Right renal cortex interstitium (tissue), 3 donors: ENCODE measurements at places on chromosomes 1 and 21.

GRCh38 chr1:162580308-162580707, 18.8 kb downstream of the UAP1 start:
- DNase-seq, result no peak

DNA sequence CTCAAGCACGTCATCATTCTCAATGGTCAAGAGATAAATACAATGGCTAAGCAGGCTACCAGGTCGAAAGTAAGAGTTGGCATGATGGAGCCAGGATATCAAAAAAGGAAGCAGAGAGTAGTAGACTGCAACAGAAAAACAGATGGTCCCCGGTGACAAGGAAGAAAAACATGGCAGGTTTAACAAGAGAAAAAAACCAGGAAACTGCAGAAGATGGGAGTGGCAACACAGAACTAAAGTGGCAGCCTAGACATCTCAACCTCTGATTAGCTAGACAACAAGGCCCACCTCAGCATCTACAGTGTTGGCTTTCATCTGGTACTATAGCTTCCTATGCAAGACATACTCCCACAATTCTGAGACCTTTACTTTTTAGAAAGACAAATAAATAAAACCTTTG, 3.1 kb downstream of the UBR4 start:
- DNase-seq, result no peak

DNA sequence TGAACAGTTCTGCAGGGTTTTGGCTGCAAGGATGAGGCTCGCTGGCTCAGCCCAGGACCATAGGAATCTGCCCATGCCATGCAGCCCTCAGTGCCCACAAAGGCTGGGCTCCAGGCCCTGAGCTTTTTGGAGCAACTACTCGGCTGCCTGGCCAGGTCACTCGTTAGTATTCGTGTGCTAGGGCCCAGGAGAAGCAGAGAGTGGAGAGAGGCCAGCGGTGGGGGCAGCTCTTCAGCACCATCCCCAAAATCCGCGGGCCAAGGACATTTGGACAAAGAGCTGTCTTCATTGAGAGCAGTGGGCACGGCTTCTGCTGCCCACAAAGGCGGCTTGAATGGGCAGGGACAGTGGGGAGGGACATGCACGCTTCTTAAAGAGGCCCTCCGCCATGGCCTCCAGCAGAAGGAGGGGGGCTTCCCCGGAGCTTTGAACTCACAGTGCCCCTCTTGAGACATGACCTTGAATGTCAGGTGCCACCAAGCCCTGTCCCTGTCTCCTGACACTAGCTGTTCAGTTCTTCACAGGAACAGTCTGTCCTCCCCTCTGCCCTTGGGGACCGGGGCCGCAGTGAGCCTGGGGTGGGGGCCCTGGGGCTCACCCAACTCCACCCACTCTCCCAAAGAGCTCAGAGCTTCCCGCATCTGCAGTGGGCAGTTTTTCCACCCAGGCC, 106.1 kb upstream of the ARHGEF16 start:
- no peak for DNase-seq

GRCh38 chr1:213291526-213291925, 240.5 kb downstream of the RPS6KC1 start:
- DNase-seq, result no peak

DNA sequence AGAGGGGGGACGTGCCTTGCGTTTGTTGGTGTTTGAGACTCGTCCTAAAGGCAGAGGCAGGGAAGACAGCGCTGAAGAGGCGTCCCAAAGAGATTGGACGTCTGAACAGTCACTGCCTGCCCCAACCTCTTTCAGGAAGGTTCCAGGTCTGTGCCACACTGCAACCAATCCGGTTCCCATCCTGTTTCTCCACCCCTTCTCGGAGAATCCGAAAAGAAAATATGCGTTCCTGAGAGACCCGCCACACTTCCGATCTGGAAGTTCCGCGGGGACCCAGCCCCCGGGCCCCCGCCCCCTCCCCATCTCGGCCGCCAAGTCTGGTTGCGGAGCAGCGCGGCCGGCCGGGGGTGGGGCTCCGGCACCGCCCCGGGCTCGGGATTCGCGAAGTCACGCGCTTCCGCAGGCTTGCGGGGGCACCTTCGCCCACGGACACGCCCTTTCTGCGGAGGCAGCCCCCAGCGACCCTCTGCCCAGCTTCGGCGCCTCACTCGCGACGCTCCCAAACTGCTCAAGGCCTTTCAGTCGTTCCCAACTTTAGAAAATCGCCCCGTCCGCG, 124.5 kb upstream of the DPYD start:
- DNase-seq, result no peak

GRCh38 chr1:245142171-245142798, 12.5 kb upstream of the KIF26B start:
- no peak for DNase-seq
